Foreskin keratinocyte (primary cell): ENCODE measurements at places on chromosomes 7 and 10. TPM values are rescaled to one million over a fixed set of nuclear protein-coding genes. Genes with fewer than 3 reads are reported as not detected.

FAM25C gene
- total RNA-seq: 0.92 TPM in 1 of 2 replicates, not detected in the other

UCN3 gene
- total RNA-seq: not detected in 2 replicates

TTYH3 gene
- total RNA-seq: 28.6 and 33.6 TPM in 2 replicates

CHAT gene
- not detected in 2 replicates for total RNA-seq
